ENCODE measurements at places on chromosomes 4 and X.

- no peak for DNase-seq
These were observed 144.8 kb upstream of the UNC5C start for GRCh38 chr4:95693594-95693993.

GRCh38 chrX:119728487-119728886, 29.9 kb upstream of the SOWAHD start:
- DNase-seq = no peak

DNA sequence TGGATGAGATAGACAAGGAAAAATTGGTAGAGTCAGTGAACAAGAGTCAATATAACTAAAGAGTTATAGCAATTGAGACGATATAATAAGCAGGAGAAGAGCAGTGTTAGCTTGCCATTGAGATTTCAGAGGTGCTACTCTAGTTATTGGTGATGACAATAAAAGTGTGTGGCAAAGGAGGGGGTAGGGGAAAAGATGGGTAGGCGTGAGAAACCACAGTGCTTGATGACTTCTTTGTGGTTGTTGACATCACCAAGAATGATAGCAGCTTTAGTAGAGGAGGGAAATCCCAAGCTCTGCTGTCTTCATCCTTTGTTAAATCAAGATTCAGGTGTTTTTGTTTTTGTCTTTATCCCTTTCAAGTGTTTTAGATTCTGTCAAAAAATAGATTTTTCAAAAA, 179.9 kb upstream of the PPP3CA start:
- peak; percentile 45 for DNase-seq

DNA sequence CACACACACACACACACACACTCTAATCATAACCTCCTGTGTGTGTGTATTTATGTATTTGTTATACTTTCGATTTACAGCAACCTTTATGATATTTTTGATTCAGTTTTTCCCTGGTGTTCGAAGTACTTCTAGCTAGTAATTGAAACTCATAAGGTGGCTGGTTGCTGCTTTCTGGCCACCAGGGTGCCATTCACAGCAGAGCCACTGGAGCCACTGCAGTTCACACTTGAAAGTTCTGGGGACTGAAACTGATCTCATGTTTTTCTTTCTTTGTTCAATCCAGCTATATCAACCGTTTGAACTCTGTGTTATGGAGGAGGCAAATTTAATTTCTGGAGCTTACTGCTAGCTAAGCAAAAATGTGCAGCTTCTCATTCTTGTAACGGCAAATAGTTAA, 419.4 kb downstream of the ADGRL3 start:
- DNase-seq = no peak

GRCh38 chr4:151850791-151851213, 90.0 kb upstream of the GATB start:
- DNase-seq = no peak

DNA sequence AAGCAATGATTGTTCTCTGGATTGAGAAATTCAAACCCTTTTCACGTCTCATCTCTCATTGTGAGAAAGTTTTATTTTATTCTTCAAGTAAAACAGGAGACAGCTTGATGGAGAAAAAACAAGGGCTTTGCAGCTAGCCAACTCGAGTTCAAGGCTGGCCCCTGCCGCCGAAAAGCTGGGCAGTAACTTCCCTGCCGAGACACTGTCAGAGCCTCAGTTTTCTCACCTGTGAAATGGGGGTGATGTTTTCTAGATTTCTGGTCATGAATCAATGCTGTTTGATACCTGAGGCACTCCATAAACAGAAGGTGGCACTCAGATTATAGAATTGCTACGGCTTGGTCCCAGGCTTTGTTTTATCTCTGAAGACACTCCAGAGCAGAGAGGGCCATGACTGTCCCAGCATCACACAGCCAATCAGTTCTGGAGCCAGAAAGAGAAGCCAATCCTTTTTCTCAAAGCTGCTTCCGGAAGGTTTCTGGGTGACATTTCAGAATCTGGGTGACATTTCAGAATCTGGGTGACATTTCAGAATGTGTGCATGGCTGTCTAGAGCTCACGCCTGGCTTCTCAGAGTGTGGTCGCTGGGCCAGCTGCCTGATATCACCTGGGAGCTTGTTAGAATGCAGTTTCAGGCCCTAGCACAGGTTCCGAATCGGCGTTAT, 33.2 kb downstream of the HMX1 start:
- DNase-seq = no peak

DNA sequence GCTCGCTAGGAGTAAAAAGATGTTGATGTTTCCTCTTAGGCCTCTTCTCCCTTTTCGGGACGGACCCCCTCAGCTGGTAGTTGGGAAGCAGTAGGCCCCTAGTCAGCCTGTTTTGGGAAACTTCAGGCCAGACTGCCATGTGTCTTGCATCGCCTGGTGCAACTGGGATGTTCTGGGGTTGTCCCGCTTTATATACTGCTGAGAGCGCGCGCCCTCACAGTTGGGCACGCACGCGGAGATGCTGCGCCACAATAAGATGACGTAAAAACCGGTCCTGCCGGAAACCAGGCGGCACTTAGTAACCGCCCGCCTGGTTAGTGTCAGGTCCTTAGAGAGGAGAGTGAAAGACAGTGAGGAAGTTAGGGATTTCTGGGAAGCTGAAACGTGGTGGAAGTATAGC, 231.3 kb upstream of the CT83 start:
- no peak for DNase-seq

- peak; percentile 5 for DNase-seq
These were observed 45.2 kb upstream of the WDR1 start for GRCh38 chr4:10161840-10162239.

GRCh38 chr4:165440415-165441158, 61.8 kb downstream of the CPE start:
- DNase-seq = no peak
